Activated T-cell treated with anti-CD3 and anti-CD28 coated beads, Interleukin-2, amount 50 U/mL, for 48 hours (primary cell): ENCODE measurements at places on chromosomes 12 and 14.

DNA sequence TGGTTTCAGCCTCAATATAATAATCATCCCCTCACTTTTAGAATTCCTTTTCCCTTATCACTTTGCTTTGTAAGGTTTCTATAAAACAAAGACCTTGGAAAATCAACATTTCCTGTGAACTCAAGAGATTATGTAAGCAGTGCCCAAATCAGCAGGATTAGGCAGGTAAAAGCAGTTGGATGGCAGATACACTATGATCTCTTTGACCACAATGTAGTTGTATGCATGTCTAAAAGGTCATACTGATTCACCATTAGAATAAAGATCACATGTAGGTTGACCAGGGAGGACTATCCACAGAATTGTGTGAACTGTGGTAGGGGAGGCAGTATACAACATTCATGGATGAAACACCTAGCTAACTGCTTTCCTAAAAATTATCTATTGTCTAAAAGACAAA, 57.5 kb downstream of the DENND5B start:
- no peak for DNase-seq

- no peak for DNase-seq
Measured at GRCh38 chr12:101021911-101022388, 188.1 kb downstream of the SLC5A8 start.

DNA sequence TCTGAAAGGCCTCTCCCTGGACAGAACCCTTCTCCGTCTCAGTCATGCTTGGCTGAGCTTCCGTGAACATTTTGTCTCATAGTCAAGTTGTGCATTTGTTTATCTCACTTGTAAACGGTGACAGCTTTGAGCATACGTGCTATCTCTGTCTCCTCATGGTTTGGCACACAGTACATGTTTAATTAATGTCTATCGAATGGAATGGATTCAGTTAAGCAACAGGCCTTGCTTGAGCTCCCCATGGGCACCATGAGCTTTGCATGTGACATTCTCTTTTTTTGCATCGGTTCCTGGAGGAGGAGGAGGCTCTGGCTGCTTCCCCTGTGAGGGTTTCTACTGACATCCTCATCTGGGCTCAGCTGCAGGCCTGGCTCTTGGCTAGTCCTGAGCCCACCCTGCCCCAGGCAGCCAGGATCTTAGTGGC, 80.0 kb downstream of the PRIMA1 start:
- peak; percentile 2 for DNase-seq

- peak; percentile 75 for DNase-seq
Measured at GRCh38 chr12:44774815-44775411, 101.2 kb downstream of the NELL2 start.

- DNase-seq = no peak
Measured at GRCh38 chr14:77556946-77557345, 58.3 kb upstream of the ISM2 start.

DNA sequence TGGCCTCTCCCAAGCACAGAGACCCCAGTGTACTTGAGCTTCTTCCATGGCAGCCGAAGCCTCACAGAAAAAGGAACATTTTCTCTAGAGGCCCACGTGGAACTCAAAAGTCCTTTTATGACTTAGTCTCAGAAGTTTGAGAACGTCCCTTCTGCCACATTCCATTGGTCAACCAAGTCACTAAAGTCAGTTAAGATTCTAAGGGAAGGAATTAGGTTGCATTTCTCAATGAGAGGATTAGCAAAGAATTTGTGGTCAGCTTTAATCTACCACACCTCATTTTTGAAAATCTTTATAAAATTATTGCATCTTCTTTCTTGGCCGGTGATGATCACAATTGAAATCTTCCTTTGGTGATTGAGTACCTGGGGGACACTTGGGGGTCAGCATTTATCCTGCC, 279.9 kb upstream of the TBX3 start:
- DNase-seq = no peak

- DNase-seq = no peak
Measured at GRCh38 chr12:94634717-94635116, 15.6 kb downstream of the TMCC3 start.

DNA sequence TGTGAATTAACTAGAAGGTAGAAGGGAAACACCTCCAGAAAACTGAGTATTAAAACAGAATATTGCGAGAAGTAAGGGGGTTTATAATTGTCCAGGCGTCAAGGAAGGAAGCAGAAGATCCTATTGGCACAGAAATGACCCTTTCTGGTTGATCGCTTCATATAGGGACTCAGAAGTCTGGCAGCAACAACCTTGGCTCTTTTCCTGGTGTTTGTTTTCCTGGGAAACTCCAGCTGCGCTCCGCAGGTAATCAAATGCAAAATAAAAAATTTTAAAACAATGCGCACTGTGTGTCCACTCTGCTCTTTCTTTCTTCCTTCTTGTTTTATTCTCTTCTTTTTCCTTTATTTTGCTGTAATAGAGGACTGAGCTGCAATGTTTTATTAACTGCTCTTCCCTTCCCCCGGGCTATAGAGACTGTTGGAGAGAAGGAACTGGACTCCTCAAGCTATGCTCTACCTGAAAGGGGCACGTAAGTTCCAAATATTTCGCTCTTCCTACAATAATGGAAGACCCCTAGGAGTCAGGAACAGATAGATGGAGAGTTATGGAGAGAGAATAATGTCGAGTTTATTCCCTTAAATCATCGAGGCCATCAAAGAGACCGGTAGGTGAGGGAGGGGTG, 737 bp downstream of the SPX start:
- no peak for DNase-seq

DNA sequence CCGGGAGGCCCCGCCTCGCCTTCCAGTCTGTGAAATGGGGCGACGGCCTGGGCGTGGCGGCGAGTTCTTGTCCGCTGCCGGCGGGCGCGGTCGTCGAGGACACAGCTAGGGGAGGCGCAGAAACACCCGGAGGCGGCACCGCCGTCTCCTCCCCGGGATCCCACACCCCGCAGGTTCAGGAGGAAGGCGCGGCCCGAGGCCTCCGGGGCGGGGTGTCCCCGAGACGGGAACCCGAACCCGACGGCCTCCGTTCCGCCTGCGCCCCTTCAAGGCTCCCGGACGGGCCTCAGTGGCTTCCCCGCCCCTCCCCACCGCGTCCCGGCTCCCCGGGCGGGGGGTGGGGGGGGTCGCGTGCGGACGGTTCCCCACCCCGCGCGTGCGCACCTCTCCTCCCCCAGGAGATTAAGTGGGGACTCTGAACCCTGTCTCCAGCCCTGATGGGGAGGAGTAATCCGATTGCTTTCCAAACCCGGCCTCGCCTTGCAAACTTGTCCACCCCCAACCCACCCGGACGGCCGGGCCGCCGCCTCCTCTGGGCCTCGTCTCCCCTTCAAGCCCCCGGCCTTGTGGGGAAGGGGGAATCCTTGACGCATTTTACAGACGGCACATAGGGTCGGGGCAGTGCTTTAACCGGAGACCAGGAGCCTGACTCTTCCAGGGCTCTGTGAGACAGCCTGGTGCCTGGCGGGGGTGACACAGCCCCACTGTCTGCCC, 35.3 kb upstream of the ANKRD9 start:
- peak; percentile 40 for DNase-seq

DNA sequence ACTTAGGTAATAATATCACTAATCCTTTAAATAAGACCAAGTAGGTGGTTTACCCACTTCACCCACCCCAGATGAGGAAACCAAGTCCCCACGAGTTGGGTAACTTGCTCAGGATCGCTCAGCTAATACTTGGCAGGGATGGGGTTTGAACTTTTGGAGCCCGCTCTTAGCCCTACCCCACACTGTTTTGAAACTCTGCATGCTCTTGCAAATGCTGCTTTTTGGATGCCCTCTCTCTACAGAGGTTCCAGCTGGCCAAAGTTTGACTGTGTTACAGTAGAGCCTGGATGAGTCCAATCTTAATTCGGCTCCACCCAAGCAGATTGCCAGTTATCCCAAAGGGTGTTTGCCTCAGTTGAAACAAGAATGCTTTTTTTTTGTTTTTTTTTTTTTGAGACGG, 6.8 kb downstream of the PLEKHG3 start:
- no peak for DNase-seq

DNA sequence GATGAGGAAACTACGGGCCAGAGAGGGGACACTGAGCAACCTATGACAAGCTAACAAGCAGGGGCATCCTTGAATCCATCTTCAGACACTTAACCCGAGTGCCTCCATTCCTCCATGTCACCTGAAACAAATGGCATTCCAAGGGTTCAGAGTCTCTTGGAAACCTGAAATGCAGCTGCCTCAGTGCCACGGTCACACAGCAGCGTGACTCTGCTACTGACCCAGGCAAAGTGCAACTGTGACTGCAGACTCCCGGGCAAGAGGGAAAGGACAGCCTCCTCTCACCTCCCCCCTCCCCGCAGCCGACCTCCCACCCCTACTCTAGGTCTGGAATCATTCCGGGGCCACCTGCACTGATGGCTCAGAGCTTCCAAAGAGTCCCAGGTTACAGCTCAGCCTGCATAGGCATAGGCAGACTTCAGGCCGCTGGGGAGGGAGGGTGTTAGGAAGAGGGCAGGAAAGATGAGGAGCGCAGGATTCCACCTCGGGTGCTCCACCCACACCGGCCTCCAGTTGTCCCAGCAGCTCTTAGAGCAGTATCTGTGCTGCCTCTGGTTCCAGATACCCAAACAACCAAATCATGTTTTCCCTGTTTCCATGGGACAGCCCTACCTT, 53.2 kb downstream of the KCNK10 start:
- no peak for DNase-seq

- no peak for DNase-seq
Measured at GRCh38 chr12:49482095-49483051, 56.5 kb upstream of the KCNH3 start.

- DNase-seq = no peak
Measured at GRCh38 chr14:87468531-87468930, 524.5 kb downstream of the GALC start.

- no peak for DNase-seq
Measured at GRCh38 chr14:45112896-45113781, 21.1 kb downstream of the FKBP3 start.

DNA sequence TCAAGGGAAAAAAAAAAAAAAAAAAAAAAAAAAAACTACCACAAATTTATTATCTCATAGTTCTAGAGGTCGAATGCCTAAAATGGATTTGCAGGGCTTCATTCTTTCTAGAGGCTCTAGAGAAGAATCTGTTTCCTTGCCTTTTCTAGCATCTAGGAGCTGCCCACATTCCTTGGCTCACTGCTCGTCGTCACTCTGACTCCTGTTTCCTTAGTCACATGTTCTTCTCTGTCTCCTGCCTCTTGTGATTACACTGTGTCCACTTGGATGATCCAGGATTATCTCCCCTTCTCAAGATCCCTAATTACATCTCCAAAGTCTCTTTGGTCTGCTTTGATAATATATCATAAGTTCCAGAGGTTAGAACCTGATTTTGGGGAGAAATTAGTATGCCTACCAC, 88.7 kb downstream of the HECTD1 start:
- no peak for DNase-seq

GRCh38 chr12:50636505-50636904, 127.4 kb upstream of the ATF1 start:
- no peak for DNase-seq

DNA sequence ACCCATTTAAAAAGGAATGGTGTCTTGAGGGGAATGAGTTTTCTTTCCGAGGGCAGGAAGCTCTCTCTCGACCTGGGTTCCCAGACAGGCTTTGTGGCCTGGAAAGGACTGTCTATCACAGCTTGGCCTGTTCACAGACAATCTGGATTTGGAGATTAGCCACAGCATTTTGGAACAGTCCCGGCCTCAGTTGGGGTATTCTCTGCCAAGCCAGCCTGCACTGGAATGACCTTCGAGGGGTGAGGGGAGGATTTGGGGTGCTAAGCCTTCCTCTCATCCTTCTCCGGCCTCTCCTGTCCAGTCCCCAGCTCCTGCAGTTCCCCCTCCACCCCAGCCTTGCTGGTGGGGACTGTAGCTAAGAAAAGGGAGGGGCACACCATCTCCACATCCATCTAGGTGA, 13.0 kb downstream of the TBX5 start:
- no peak for DNase-seq

DNA sequence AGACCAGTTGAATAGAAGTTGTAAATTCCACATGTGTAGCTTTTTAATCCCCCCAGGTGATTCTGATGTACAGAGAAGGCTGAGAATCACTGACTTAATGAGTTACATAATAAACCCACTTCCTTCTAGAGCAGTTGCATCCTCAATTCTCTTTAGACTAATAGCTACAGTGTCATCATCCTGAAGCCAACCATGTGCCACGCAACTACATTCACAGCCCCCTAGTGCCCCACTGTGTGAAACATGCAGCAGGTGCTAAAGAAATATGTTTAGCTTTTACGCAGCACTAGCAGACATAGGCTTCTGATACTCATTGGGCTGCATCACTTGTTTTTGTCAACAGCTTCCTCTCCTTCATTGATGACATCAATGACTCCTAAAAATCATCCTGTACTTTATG, 1168.3 kb downstream of the BCL11B start:
- DNase-seq = no peak

GRCh38 chr12:124046456-124046740, 73.4 kb downstream of the ZNF664 start:
- no peak for DNase-seq

- no peak for DNase-seq
Measured at GRCh38 chr14:66645716-66646115, 137.8 kb downstream of the GPHN start.

- DNase-seq = peak; percentile 28
Measured at GRCh38 chr12:55681142-55682077, 26.3 kb downstream of the ITGA7 start.

GRCh38 chr12:124412646-124413015, 117.7 kb downstream of the RFLNA start:
- no peak for DNase-seq

DNA sequence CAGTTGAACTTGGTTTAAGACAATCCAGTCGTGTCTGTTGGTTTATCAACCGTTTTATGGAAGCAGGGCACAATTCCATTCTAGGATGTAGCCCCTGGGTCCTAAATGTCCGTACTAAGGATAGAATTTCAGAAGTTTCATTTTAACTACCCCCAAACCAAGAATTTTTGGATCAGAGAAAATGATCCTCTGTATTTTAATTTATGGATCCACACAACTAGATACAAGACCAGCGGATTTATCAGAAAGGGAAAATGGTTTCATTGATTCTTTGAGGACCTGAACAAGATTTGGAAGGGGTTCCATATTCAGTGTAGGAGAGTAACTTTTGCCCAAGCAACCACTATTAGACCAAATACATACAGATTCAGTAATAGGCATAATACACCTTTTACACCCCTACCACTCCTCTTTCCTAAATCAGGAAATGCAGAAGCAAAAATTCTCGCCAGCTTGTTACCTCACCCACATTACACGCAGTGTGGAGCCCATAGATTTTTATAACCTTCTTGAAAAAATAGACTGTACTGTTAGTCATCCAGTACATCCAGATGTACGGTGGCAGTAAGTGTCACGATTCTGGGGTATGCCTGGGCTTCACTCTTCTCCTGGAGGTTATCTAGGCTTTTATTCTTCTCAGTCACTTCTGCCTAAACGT, 1.4 kb upstream of the FBXL14 start:
- DNase-seq = no peak
